ENCODE measurements at places on chromosomes 4 and X.

- DNase-seq: no peak
Observed at GRCh38 chr4:111400741-111401140, 744.5 kb upstream of the FAM241A start.

DNA sequence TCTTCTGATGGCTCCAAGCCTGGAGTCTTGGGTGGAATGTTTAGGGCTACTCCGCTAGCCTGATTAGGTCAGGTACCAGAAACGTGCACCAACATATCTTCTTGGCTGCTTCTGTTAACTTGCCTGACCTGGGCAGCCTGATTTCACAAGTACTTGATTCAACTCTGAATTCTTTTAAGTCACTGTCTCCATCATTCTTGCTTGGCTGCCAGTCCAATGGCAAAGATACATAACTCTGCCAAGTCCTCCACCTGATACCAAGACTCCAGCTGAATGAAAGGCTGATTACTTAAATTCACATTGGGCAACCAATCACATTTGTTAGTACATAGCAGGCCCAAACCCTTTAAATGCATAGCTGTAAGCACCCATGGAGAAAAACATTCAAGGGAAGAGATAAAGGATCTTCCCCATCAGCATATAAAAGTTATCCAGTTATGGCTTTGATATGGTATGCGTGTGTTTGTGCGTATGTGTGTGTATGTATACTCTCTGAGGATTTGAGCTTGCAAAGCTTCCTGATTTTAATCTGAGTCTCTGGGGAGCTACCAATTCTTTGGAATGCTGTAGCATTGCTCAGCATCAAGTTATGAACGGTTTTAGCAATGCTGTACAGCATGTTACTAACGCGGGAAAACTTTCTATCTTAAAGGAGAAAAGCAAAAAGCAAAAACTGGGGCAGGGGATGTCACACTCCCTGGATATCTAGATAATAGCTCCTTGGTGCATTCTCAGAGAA is 917.2 kb downstream of the DMD start:
- no peak for DNase-seq

DNA sequence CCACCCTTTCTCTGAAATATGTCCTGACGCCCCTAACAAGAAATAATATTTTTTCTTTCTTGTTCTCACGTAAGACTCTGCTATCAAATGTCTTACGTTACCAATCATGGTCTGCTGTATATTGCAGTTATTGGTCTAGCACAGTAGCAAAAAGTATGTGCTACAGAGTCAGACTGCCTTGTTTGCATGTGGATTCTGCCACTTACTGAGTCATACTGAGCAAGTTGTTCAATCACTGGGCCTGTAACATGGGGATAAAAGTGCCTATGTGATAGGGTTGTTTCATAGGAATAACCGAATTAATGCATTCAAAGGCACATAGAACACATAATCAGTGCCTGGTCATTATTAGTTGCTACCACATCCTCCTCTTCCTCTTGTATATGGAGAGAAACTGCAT is 14.1 kb downstream of the RPGR start:
- no peak for DNase-seq

DNA sequence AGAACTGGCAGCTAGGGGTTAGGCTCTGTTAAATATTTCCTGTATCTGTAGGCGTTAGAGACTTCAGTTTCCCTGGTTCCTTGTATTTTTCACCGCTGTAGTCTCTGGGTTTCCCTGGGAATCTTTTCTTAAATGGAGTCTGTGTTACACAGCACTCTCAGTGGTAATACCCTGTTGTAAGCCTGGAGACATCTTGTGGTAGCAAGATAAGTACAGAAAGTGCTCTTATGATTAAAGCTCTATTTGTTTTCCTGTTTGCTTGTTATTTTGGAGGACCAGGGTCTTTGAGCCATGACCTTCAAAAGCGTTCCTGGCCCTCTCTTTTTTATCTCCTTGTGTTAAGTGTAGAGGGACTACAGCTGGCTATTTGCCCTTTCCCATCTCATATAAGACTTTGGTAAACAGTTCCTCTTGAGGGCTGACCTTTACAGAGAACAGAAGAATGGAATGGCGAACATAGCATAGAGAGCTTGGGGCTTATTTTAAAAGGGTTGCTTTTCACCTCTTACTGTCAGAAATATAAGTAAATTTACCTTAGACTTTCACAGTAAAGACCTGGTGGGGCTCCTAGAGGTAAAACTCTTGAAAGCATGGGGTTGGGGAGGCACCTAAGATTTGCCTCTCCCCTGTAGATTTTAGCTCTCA is 782.5 kb downstream of the FAT4 start:
- no peak for DNase-seq

GRCh38 chr4:60500810-60501209 is 699.3 kb upstream of the ADGRL3 start:
- DNase-seq: no peak

DNA sequence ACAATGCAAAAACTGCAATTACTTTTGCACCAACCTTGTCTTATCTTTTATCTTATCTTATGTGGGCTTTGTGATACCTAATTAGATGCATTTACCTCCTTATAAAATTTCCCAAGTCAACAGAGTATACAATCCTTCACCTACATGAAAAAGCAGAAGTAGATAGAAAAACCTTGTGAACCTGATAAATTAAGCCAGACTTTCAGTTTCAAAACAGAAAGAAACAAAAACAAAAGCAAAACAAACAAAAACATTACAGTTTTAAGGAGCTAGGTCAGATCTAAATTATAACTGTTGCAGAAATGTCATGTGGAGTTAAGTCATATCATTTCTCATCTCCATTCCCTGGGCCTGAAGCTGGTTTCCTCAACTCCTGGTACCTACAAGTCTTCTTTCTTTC is 24.9 kb upstream of the CXXC4 start:
- DNase-seq: no peak

- no peak for DNase-seq
Observed at GRCh38 chrX:96576368-96576767, 108.3 kb upstream of the DIAPH2 start.

GRCh38 chr4:102772738-102773340 is 12.1 kb upstream of the MANBA start:
- no peak for DNase-seq

- DNase-seq: no peak
Observed at GRCh38 chrX:155998761-155999510, 1.4 kb downstream of the IL9R start.

- DNase-seq: no peak
Observed at GRCh38 chr4:113878668-113879067, 100.8 kb downstream of the ARSJ start.

DNA sequence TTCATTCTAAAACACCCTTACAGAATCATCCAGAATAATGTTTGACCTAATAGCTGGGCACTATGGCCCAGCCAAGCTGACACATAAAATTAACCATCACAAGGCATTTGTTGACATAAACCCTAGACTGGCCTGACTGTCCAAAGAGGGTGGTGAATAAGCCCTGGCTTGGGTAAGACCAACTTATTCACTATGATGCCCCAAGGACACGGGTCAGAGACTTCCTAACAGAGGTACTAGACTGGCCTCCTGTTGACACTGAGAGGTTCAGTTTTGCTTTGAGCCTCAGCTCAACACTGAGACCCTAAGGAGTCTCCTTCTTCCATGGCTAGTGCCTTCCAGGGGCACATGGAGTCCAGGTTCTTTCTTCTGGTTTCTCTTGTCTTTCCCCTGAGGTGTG is 21.3 kb downstream of the FGF2 start:
- DNase-seq: no peak

DNA sequence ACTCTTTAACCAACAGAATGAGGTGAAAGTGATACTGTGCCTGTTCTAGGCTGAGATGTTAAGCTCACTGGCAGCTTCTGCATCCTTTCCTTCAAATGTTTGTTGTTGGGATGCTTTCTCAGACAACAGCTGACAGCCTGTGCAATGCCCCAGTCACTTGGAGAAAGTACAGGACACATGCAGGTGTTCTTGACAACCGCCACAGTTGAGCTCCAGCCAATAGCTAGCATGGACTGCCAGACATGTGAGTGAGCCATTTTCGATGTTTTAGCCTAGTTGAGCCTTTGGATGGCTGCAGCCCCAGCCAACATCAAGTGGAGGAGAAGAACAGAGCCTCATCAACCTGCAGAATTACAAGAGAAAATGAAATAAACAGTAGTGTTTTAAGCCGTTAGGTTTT is 94.1 kb upstream of the PPP3CA start:
- no peak for DNase-seq

DNA sequence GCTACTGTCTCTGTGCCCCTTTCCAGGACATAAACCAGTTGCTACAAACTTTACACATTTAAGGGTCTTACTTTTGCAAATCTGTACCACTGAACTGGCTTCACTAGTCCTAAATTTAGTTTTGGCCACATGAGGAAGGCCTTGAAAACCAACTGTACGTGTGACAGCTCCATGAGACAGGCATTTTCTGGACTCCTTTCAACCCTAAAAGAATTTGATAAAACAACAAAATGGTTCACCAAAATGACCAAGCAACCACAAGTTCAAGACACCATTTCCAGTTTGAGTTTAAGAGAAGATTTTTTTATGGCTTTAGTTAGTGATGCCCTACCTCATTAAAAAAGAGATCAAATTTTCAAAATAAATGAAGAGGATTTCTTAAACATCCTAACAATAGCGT is 246.4 kb downstream of the ZNF674 start:
- DNase-seq: no peak

GRCh38 chrX:110081740-110082139 is 78.8 kb downstream of the TMEM164 start:
- no peak for DNase-seq

GRCh38 chr4:40038977-40039376 is 17.7 kb upstream of the N4BP2 start:
- DNase-seq: no peak

DNA sequence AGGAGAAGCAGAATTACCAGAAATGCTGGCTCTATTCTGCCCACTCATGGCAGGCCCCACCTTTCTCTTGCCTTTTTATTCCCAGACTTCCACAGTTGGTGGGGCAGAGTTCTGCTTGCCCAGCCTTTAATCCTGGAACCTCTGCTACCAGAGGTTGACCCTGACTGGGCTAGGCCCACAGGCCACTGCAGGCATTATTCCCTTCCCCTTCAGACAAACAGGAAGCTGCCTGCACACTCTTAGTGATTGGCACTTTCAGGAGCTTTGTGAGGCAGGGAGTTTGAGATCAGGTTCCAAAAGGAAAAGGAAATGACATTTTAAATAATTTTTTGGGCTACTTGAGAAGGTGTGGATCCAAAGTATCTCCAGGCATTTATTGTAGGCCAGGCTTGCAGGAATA is 18.8 kb downstream of the MSN start:
- DNase-seq: no peak

- no peak for DNase-seq
Observed at GRCh38 chrX:17081968-17082367, 135.5 kb downstream of the REPS2 start.

- no peak for DNase-seq
Observed at GRCh38 chr4:14640476-14640875, 361.8 kb upstream of the CPEB2 start.

DNA sequence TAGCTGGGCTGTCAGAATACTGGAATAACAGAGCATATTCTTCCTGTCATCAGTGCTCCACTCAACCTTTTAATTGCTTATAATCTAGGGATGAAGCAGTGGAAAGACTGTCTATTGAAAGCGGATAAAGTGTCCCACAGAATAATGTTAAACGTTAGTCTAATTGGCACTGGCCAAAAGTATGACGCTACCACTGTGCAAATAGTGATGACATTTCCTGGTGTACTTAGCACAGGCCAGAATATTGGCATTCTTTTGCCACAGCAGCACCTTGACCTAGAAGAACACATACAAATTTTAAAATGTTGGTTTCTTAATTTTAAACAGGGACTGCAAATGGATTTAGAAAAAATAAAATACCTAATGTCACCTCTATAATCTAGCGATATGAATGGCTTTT is 635.2 kb upstream of the SPANXN1 start:
- DNase-seq: no peak

DNA sequence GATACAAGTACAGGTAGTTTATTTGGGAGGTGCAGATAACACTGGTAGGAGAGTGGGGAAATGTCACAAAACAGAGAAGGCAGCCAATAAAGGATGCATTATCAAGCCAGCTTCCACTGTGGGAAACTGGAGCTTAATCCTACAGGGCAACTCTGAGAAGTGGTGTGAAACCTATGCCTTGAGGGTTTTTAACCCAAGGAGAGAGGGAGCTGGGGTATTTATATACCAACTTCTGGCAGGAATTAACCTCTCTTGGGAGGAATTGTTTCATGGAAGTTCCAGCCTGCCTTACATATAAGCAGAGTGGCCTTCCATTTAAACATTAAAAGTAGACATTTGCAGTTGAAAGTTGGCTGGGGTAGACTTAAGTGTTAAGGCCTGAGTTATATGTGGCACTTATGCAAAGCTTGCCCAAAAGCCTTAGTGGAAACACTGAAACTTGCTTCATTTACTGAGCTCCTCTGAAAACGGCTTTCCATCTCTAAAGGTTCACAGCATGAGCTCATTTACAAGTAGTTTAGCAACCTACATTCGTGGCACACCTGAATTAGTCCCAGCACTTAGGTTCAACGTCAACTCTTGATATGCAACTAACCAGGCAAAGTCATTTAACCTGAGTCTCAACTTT is 19.2 kb downstream of the MAGEB17 start:
- no peak for DNase-seq

- peak; percentile 41 for DNase-seq
Observed at GRCh38 chr4:99885063-99885664, 9.1 kb downstream of the LAMTOR3 start.

DNA sequence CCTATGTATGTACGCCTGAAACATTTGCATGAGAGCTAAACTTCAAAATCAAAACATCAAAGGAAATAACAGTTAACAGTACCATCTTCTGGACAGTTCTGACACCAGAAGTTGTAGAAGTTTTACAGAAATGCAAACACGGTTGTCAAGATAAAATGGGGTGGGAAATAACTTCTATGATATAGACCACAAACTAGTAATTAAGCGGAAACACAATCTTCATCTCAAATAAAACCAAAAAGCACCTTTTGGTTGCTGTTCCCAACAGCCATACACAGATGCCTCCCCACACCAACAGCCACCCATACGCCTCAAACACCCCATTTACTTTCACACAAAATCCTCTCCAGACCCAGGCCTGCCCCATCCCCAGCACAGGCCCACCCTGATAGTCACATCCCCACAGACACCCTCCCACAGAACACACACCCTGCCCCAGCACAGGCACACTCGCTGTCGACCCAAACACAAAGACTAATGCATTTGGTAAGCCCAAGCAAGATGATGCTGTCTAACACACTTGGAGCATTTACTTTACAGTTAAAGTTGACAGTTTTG is 64.3 kb downstream of the TAPT1 start:
- no peak for DNase-seq

- no peak for DNase-seq
Observed at GRCh38 chrX:135639066-135639780, 74.2 kb upstream of the CT45A1 start.

DNA sequence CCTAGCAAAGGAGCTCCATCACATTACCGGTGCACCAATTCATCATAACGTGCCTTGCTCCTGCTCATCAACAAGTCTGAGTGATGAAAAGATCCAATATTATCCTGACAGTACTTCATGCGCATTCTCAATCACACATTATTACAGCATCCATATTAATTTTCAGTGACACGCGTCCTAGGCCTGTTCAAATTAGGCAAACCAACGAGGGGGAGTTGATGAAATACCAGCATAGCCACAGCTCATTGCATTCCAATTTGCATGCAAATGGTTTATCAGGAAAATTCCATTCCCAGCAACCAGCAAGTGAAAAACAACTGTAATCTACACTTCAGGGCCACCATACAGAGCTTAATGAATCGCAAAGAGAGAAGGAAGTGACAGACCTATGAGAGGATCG is 236.9 kb downstream of the DCLK2 start:
- DNase-seq: no peak

Data from CD4-positive, alpha-beta T cell treated with Interleukin-15 for 4 hours (primary cell).